ENCODE measurements at places on chromosomes 7 and 10.

GRCh38 chr7:85595750-85596178, 408.9 kb upstream of the SEMA3D start:
- peak; percentile 10 for DNase-seq

GRCh38 chr7:46716926-46717325, 795.9 kb upstream of the IGFBP3 start:
- DNase-seq, result no peak

DNA sequence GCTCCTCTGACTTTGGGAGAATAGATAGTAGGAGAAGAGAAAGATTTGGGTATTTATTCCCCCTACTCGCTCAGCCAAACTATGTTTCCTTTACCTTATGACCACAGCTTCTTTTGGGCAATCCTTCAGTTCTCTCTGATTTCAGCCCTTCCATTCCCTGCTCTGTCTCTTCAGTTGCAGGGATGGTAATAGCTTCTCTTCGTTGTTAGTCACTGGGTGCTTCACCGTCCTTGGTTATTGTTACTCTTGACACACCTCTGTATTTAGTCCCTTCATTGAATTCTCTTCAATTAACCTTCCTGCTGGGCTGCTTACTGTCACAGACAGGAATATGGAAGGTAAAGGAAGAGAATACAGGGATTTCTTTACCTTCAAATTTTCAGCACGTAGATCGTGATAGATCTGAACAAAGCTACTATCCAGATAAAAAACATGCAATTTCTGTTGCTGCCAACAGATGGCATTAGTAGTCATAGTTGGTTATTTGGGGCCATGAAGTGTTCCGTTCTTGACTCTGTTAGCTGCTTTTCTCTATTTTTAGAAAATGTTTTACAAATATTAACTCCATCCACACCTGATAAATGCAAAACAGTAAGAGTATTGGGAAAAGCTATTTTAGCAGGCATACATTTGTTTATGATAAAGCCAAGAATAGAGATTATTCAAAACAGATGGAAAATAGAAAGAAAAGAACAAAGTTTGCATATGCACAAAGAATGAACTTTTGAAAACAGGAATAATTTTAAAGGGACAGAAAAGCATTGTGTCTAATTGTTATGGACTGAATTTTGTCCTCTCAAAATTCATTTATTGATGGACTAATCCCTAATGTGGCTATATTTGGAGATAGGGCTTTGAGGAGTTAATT, 14.0 kb upstream of the PTTG1IP2 start:
- peak; percentile 11 for DNase-seq

DNA sequence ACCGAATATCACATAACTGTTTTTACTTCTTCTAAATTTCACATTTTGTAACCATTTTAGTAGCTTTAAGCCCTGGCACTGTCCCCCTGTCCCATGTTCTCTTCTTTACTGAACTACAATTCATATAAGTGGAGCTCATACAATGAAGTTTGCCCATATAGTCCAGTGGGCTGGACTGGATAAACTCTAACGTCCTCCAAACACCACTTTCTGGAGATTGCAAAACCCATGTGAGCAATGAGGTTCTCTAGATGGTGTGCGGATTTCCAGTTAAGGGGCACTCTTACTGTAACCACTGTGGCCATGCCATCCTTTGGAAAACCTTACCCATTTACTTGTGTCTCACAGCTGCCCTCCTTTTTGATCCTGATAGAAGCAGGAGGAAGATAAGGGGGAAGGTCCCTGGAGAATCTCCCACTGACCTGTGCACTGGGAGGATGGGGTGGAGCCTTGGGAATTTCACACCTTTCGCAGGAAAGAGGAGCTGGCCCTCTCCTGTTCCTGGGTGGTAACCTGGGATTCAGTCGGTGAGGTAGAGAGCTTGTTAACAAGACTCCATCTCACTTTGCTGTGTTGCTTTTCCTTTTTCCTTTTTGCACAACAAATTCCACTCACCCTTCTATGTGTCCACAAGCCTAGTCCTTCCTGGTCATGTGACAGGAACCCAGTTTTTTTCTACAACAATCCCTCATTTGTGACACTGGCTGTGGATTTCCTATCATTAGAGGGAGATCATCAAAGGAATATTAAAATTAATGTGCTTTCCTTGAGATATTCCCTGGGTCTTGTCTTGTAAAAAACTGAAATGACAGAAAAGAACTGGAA, 120.7 kb downstream of the ARID5B start:
- DNase-seq, result no peak

DNA sequence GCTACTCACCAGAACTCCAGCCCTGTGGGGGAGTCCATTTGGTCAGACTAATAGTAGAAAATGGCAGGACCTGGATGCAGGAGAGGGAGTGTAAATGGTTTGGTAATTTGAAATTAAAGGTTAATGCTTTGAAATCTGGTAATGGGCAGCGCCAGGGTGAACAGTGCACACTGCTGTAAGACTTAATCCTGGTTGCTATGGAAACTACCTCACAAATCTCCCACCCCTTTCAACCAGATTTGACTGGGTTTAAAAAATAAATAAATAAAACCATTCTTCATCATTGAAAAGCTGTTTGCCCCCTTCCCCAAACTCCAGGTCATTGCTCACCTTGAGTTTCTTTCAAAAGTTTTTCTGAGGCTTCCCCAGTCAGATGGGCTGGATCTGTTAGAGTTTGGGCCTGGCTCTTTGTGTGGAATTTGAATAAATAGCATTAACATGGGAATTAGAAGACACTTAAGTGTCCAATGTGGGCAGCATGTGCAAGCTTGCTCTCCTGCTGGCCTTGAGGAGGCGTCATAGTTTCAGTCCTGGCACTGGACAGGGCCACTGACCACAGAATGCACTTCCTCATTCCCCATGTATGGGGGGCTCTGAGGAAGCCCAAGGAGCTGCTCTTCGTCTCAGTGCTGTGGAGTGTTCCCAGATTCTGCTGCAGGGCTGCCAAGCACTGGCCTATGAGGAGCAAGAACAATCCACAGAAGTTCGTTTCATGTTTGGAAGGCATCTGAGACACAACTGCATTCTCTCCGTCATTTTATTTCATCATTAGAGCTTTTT, 90.7 kb downstream of the LRRC4 start:
- DNase-seq, result no peak

DNA sequence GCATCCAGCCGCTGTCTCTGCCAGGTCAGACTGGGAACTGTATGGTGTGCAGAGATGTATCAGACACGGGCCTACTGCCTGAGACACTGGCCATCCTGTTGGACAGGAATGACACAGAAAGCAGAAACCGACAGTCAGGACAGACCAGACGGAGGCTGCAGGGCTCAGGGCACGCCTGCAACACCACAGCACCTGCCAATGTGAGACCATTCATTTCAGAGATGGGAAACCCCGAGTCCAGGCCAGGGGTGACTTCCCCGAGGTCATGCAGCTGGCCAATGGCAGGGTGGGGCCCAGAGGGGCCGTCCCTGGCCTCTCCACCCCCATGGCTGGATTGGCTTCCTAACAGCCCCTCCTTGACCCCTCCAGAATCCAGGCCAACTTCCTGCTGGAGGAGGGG, 34.7 kb downstream of the GRID1 start:
- DNase-seq, result no peak

- DNase-seq, result no peak
These were observed 49.9 kb downstream of the SIRT1 start for GRCh38 chr10:67934336-67934735.

DNA sequence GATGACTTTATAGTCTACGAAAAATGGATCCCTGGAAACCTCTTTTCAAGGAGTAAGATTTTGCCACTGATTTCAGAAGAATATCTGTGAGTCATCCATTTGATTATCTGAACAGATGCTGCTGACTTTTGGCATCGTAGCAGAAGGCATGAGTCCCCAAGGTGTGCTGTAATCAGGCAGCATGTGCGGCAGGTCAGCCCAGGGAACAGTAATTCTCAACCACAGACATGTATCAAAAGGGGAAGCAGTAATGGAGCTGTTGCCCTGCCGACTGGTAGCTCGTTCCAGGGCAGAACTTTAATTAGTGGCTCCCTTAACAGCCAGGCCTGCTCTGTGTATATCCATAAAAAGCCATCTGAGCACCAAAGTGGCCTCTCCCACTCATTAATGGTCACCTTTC, 5.7 kb upstream of the VWC2 start:
- no peak for DNase-seq

- DNase-seq, result no peak
These were observed 606.4 kb downstream of the CNTNAP2 start for GRCh38 chr7:146722986-146723385.

- no peak for DNase-seq
These were observed 14.1 kb downstream of the CXCL12 start for GRCh38 chr10:44370731-44371248.

- DNase-seq, result no peak
These were observed 244.1 kb downstream of the PTEN start for GRCh38 chr10:88107296-88108097.

DNA sequence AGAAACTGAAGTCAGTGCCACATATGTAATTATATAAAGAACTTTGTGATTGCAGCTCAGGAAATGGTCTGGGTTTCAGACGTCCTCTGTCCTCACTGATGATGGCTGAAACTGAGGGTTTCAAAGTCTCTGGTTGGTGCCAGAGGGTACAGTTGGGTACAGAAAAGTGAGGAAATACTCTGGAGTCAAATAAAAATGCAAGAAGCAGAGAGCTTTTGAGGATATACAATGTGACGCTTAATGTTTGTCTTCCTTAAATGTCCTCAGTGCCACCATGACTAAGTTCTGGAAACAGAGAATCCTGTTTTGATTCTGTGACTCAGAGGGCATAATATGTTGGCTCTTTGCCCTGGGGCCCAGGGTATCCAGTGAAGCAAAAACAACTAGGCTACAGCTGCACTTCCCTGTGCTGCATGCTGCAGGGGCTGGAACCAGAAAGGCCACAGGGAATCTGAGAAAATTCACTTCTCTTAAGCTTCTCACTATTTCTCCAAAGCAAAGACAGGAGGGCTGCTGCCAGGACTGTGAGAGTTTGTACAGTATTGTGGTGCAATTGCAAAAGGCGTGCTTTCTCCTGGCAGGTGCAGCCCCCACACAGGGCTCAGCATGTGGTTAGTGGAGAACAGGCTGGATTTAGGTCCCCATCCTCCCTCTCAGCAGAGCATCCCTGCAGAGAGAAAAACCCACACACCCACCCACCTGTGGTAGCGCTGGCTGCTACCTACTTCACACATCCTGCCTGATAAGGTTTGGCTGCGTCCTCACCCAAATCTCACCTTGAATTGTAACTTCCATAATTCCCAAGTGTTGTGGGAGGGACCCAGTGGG, 169.5 kb upstream of the SVIL start:
- peak; percentile 77 for DNase-seq

- DNase-seq, result no peak
These were observed 10.1 kb downstream of the PAPOLB start for GRCh38 chr7:4851459-4852422.

DNA sequence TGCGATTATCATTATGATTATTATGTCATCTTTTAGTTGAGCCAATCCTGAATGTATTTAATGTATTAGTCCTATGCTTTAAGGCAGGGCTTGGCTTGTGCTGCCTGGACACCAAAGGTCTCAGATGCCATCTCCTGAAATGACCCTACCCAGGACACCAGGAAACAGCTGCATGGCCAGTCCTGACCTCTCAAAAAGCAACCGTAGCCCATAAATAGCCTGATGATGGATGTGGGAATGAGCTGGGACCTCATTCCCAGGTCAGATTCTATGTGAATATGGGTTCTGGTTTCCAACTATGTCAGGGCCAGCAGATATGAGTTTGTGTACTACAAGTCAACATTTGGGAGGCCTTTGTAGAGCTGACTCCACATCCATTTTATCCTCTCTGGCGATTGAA, 438.4 kb downstream of the NRG3 start:
- DNase-seq, result no peak

DNA sequence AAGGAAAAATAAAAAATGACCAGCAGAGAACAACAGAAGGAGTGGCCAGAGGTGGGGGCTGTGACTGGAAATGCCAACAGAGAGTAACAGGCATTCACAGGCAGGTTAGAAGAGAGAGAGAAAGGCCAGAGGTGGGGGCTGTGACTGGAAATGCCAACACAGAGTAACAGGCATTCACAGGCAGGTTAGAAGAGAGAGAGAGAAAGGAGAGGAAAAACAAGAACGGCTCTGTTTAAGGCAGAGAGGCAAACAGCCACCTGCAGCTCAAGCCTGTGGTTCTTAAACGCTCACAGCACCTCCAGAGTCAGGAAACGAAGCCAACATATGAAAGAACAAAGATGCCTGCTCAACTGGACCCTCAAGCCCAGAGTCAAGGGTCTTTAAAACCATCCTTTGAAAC, 39.5 kb upstream of the DGKI start:
- no peak for DNase-seq

DNA sequence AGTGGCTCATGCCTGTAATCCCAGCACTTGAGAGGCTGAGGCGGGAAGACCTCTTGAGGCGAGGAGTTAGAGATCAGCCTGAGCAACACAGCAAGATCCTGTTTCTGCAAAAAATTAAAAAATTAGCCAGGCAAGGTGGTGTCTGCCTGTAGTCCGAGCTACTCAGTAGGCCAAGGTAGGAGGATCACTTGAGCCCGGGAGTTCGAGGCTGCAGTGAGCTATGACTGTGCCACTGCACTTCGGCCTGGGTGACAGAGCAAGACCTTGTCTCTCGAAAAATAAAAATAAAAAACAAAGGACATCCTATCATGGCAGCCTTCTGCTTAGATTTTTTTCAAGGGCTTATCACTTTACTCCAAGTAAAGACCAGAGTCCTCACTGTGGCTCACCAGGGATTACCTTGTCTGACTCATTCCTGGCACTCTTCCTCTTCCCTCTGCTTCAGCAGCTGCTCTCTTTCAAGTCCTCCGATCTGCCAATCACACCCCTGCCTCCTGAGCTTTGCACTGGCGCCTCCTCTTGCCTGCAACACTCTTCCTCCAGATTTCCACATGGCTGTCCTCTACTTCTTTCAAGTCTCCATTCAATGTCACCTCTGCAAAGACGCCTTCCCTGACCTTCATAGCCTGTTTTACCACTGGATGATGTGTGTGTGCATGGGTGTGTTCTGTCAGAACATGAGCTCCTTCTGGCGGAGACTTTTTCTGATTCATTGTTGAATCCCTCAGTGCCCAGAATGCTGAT, 7.7 kb downstream of the PRTFDC1 start:
- DNase-seq, result peak; percentile 56

GRCh38 chr7:91869661-91870060, 10.8 kb downstream of the MTERF1 start:
- no peak for DNase-seq

GRCh38 chr10:104806801-104807200, 165.7 kb downstream of the SORCS3 start:
- no peak for DNase-seq

- DNase-seq, result no peak
These were observed 490.0 kb upstream of the LRRN3 start for GRCh38 chr7:110600956-110601355.
